ENCODE measurements at places on chromosomes 2 and 18. TPM values are rescaled to one million over a fixed set of nuclear protein-coding genes. Genes with fewer than 3 reads are reported as not detected.

Gene ERICH2
- not detected for total RNA-seq

Gene ASB18
- total RNA-seq, result not detected

Gene COL5A2
- total RNA-seq, result 58.2 TPM

Gene PRSS56
- total RNA-seq, result not detected

Gene DNAJC27
- total RNA-seq, result 4.9 TPM

Gene UPP2
- total RNA-seq, result not detected

Gene LAMA1
- not detected for total RNA-seq

Gene HOXD10
- not detected for total RNA-seq

Gene CRYGD
- total RNA-seq, result not detected

Gene ACVR1C
- total RNA-seq, result 1.7 TPM

Gene AQP12A
- not detected for total RNA-seq

Gene CYP26B1
- not detected for total RNA-seq

Gene TMBIM1
- 103 TPM for total RNA-seq

Gene ANKRD30B
- 0.18 TPM for total RNA-seq

Gene DCDC2C
- not detected for total RNA-seq

Gene SMAD4
- 94.2 TPM for total RNA-seq

Gene HOXD8
- total RNA-seq, result not detected

Gene GREB1L
- 0.87 TPM for total RNA-seq

DNA sequence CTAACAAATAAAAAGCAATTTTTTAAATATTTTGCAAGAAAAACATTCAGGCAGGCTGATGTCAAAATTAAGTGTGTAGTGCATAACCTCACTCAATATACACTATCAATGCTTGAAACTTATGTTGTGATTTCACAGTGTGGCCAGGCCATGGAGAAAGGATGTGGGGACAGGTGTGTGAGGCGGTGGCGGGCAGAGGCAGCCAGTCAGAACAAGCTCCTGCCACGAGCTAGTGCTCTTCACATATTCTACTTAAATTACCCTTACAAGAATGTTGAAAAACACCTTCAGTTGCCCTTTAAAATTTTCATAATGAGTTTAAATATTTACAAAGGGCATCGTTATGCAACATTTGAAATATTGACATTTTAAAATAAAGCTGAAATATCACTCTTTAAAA lies 43.2 kb downstream of the CYB5A start:
- DNase-seq, result no peak

GRCh38 chr2:44789971-44790721 lies 151.4 kb upstream of the SIX3 start:
- DNase-seq, result no peak

DNA sequence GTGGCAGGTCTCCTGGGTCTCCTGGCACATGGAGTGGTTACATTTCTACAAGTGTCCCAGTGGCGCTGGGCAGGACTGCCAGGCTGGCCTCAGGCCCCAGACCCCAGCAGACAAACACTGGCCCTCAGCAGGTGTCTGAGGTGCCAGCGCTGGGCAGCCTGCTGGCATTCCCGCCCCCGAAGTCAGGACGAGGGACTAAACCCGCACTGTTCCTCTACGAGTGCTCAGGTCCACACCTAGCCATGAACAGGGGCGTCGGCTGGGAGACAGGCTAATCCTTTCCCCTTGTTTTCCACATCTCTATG lies 12.8 kb downstream of the SNED1 start:
- no peak for DNase-seq

DNA sequence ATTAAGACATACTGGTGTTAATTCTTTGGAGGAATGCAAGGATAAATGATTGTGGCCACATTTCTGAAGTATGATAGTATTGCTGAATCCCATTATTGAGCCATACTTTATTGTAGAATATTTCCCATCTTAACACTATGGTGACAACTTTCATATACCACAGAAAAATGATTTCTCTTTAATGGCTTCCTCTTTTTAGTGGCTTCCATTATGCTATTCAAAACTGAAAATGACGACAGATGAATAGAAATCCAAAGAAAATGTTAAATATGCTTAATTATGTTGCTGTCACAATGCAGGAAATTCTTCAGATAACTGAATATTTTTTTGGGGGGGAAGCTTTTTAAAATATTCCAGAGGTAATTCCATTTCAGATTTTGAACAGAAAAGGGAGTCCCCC lies 88.9 kb upstream of the TMEM200C start:
- DNase-seq, result no peak

- peak; percentile 45 for DNase-seq
These were observed 13.6 kb upstream of the PELI1 start for GRCh38 chr2:64157792-64158191.

GRCh38 chr2:197113275-197113711 lies 186.8 kb upstream of the PGAP1 start:
- peak; percentile 61 for DNase-seq

GRCh38 chr2:189866296-189866695 lies 82.0 kb downstream of the PMS1 start:
- DNase-seq, result no peak

GRCh38 chr2:143586119-143586518 lies 456.9 kb downstream of the ARHGAP15 start:
- DNase-seq, result no peak

GRCh38 chr2:43724728-43725526 lies 48.7 kb upstream of the C1GALT1C1L start:
- DNase-seq, result peak; percentile 5

- no peak for DNase-seq
These were observed 67.8 kb downstream of the SS18 start for GRCh38 chr18:26022585-26022984.

- DNase-seq, result no peak
These were observed 52.7 kb downstream of the PDCL3 start for GRCh38 chr2:100615471-100615870.

DNA sequence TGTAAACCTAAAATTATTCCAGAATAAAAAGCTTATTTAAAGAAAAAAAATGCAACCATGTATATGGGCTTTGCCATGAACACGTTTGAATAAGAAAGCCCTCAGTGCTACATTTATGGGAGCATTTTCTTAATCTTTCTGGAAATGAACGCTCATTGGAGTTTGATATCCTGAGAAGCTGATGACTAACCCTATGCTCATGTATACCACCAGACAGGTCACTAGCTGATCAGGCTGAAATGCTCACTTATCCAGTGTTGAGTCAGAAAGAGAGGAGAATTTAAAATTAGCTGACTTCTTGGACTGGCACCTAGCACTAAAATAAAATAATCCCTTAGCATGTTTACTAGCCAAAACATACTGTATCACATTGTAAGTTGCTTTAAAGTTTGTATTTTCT lies 254.9 kb upstream of the SIX3 start:
- no peak for DNase-seq

DNA sequence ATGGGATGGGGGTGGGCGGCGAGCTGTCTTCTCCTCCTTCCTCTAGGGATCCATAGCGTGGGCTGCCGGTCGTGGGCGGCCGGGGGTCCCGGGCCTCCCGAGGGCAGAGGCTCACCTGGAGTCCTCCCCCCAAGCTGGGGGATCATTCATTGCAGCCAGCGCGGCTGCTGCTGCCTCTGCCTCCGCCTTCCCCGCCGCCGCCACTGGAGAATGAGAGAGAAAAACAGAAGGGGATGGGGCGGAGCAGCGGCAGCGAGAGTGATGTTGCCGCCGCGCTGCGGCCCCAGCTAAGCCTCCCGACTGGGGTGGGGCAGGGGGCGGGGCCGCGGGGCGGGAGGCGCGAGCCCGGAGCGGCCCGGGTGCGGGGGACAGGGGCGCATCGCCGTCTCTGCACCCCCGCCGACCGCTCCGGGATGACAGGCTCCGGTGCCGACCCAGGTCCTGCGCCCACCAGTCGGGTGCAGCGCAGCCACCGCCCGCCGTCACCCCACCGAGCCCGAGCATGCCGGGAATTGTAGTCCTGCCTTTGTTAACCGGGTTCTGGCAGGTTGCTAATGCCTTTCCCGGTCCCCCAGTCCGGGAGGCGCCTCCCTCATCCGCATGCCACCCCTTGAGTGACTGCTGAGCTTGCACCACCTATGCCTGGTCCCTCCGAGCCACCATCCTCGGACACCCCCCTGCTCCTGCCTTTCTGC lies at the start of gene KIF3C:
Gene KIF3C (minus strand): TSS at position 225 of the 695 bp plus-strand sequence. CDS start 580 bp downstream, outside the sequence.
- peak; percentile 92 for DNase-seq

GRCh38 chr18:22637787-22638186 lies 220.1 kb upstream of the CTAGE1 start:
- no peak for DNase-seq

DNA sequence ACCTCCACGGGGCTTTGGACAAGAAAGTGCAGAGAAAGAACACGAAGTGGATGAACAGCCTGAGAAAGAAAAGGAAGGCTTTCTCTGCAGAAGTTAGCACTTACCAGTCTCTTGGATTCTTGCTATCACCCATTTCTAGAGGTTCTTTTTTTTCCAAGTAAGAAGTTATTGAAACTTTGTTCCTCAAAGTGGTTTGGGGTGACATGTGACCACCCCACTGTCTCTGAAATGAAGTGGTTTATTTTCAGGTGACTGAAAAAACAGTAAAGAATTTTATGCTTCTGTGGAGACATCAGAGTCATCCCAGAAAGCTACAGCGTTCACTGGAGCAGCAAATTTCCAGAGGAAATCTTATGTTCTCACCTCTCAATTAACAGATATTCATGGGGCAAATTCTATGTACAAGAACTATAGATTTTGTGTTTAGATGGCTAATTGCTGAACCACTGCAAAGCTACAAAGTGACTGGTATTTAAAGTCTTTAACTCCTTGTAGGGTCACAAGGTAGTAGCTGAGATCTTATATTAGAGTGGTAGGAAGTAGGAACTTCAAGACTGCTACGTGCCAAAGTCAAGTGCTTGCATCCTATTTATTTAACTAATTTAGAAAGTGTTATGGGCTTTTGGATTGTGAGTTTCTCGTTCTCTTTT lies 267.5 kb downstream of the TGIF1 start:
- DNase-seq, result no peak

GRCh38 chr18:23114171-23114881 lies 21.0 kb upstream of the CABLES1 start:
- no peak for DNase-seq

- no peak for DNase-seq
These were observed 138.9 kb downstream of the FAM210A start for GRCh38 chr18:13587477-13587876.

- DNase-seq, result no peak
These were observed 194.6 kb upstream of the SMAD2 start for GRCh38 chr18:48124857-48125626.

- no peak for DNase-seq
These were observed 44.0 kb downstream of the CPO start for GRCh38 chr2:206983161-206983859.

- DNase-seq, result peak; percentile 64
These were observed 245.7 kb downstream of the IKZF2 start for GRCh38 chr2:212905640-212906201.

DNA sequence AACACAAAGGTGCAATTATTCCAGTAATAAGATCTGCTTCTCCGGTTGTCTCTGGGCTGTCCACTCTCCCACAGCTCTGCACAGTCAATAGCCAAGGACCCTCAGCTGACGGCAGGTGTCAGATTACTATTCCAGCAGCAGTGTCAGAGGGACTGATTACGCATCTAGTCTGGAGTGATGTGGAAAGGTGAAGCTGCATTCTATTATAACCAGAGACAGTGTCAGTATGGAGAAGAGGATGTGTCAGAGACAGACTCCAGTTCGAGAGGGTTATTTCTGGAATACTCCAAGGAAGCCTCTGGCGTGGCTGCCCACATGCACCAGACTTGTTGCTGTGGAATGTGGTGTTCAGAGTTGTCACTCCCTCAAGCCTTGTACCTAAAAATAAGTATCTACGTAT lies 163.6 kb upstream of the TMEM200C start:
- no peak for DNase-seq

DNA sequence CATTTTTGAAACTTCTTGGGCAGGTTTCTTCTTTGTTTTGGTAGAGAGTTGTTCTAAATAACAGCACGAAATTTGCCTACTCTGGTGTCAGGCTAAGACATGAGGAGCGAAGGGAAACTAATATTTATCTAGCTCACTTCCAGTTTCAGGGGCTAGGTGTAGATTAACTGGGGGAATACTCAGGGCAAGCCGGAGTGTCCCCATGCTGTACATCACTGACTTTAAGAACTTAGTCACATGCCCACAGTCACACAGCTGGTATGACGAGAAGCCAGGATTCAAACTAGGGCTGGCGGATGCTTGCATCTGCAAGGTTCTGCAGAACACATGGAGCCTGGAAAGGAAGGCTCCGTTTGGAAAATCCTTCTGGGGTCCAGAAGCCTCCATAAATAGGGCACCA lies 133.3 kb downstream of the ALPK2 start:
- no peak for DNase-seq

DNA sequence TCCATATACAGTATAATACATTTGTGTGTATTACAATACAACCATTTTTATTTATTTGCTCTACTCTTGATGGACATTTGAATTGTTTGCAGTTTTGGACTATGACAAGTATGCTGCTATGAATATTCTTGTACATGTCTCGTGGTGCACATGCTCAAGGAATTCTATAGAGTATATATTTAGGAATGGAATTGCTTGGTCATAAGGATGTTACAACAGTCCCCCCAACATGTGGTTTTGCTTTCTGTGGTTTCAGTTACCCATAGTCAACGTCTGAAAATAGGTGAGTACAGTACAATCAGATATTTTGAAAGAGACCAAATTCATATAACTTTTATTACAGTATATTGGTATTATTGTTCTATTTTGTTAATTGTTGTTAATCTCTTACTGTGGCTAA lies 24.1 kb upstream of the PLEKHM3 start:
- no peak for DNase-seq

- DNase-seq, result no peak
These were observed 819 bp upstream of the MAP3K2 start for GRCh38 chr2:127388423-127389164.

DNA sequence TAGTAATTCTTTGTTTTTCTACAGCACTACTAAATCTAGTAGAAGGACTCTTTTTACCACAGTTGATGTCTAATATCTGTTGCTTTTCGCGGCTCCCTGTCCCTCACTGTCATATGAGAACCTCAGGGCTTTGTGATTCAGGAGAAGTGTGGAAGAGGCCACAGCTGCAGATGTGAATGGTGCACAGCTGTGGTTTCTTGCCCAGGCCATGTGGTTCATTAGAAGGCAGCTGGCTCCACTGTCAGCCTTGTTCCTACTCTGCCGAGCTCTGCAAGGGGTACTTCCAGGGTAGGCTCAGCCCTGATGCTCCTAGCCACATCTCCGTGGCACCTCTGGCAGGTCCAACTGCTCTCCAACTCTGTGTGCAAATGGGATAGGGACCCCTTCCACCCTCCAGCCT lies 83.9 kb downstream of the APOB start:
- no peak for DNase-seq

GRCh38 chr18:7221424-7222155 lies 9.3 kb upstream of the LRRC30 start:
- peak; percentile 75 for DNase-seq
